Upper lobe of left lung (tissue), 6 donors: ENCODE measurements at places on chromosomes 3 and 15.

DNA sequence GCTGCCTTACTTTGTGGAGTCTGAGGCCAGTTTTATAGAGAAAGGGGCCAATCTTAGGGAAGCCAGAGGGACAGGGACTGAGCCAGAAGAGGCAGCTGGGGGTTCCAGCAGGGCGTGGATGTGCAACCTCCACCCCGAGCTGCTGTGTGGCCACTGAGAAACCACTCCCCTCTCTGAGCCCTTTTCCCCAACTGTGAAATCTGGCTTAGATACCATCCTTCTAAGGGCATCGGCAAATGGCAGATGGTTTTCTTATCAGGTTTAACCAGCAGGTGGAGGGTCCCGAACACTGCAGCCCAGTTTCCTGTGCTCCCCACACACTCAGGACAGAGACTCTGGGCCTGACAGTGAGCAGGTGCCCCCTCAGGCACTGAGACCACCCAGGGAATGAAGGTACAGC lies 55.8 kb upstream of the SLC6A6 start:
- no peak for DNase-seq

DNA sequence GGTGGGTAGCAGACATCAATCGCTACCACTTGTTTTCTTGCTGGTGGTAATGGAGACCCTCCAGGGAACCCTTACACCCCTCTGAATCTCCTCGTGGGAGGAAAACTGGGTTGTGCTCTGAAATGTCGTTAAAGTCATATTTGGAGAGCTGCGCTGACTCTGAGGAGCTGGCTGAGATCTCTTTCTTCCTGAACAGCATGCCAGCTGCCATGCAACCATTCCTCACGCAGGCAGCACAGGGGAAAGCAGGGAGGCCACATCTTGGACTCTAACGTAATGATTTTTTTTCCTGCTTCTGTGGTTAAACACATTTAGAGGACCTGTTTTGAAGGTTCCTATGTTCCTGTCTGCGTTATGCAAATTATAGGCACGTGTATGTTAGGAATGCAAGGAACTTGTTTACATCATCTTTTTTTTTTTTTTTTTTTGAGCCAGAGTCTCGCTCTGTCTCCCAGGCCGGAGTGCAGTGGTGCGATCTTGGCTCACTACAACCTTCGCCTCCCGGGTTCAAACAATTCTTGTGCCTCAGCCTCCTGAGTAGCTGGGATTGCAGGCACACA lies 156.7 kb downstream of the TJP1 start:
- DNase-seq: no peak

- peak; percentile 86 for DNase-seq
Observed at GRCh38 chr15:66842710-66843441, 140.8 kb downstream of the SMAD6 start.

DNA sequence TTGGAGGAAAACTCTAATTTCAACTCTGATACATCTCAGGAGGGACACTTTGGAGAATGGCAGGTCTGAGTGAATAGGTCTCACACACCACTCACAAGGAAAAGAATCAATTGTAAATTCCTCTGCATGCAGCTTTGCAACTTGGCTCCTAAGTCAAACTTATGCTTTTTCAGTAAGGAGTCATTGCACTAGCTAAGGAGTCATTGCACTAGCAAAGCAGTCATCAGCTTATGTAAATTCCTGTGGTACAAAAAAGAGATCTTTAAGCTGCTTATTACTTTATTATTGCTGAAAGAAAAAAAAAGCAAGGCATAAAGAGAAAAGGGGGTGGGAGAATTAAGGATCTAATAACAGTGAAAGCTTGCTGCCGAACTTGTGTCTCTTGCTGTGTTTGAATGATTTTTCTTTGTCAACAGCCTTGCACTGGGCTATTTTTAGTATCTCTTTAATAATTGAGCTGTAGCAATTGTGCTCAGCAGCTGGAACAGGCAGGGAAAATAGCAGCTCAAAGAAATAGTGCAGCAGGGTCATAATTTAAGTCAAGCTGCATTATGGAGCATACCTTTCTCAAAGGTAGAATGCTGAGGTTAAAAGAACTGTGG lies 154.3 kb upstream of the ARPP21 start:
- DNase-seq: no peak

DNA sequence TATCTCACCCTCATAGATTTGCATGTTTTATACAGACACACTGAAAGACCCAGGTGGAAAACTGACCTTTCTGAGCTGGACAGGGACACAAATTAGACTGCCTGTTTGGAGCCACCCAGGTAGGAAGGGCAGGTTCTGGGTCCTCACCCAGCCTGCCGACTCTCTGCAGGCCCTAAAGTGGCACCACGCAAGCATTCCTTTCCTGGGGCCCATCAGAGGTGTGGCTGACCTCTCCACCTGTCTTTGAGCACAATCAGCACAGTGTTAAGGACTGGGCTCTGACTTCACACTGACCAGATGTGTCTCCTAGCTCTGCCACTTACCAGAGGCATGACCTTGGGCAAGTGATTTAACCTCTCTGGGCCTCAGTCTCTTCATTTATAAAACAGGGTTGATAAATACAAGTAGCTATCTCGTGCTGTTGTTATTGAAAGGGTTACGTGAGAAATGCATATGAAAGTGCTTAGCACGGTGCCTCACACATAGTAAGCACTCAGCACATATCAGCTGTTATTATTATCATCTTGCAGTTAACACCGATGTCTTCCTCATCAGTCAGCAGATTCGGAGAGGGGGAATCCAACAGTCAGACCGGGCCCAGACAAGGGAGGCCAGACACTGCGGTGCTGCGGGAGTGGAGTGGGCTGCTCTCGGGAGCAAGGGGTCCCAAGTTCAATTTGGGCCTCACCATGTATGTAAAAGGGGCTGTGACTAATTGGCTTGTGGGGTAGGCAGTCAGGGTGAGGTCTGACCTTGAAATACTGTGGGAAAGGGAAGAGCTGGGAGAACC lies 2.0 kb upstream of the TBC1D2B start:
- peak; percentile 68 for DNase-seq

DNA sequence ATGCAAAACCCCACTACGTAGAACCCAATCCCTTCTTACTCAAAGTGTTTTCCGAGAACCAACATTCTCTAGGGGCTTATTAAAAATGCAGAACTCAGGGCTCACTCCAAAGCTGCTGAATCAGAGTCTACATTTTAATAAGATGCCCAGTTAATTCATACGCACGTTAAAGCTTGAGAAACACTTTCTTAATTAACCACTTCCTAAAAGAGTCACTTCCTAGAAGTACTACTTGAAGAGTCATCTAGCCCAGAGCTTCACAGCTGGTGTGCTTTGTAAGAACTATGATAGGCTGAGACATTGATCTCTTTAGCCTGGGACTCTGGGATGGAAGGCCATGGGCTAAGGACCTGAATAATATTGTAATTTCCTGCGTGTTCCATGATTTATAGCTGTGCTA lies 9.0 kb downstream of the COL6A5 start:
- DNase-seq: no peak

GRCh38 chr15:64536244-64536836 lies 76.0 kb downstream of the ZNF609 start:
- no peak for DNase-seq

GRCh38 chr3:47504113-47504512 lies 9.4 kb downstream of the ELP6 start:
- DNase-seq: no peak

GRCh38 chr15:44385344-44385942 lies 42.0 kb upstream of the CTDSPL2 start:
- no peak for DNase-seq

DNA sequence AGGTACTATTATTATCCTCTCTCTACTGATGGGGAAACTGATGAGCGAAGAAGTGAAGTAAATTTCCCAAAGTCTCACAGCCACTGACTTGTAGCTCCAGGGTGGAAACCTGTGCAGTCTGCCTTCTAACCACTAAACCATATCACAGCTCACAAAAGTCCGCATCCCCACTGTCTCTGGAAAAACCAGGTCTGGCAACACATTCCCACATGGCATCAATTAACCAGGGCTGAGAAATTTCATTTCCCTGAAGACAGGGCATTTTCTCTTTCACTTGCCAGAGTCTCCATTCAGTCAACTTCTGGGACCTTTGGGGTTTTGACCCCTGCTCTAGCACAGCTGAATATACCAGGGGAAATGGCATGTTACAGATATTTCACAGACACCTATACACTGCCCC lies 26.5 kb downstream of the FBXO40 start:
- DNase-seq: no peak

GRCh38 chr3:192655040-192655439 lies 72.3 kb downstream of the FGF12 start:
- DNase-seq: no peak

- DNase-seq: no peak
Observed at GRCh38 chr3:125512135-125512920, 7.7 kb downstream of the SNX4 start.

DNA sequence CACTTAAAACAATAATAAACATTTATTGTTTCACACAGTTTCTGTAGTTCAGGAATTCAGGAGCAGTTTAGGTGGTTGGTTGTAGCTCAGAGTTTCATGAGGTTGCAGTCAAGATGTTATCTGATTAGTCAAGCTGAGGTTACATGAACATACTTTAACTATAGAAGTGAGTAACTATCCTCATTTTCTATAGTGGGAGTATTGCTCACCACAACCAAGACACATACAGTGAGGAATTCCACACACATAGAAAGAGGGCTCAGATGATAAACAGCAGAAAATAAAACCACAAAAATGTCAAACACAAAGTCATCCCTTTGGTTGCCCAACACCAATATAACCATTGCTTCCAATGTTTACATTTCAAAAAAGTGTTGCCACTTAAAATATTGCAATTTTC lies 13.6 kb downstream of the SCN11A start:
- no peak for DNase-seq

DNA sequence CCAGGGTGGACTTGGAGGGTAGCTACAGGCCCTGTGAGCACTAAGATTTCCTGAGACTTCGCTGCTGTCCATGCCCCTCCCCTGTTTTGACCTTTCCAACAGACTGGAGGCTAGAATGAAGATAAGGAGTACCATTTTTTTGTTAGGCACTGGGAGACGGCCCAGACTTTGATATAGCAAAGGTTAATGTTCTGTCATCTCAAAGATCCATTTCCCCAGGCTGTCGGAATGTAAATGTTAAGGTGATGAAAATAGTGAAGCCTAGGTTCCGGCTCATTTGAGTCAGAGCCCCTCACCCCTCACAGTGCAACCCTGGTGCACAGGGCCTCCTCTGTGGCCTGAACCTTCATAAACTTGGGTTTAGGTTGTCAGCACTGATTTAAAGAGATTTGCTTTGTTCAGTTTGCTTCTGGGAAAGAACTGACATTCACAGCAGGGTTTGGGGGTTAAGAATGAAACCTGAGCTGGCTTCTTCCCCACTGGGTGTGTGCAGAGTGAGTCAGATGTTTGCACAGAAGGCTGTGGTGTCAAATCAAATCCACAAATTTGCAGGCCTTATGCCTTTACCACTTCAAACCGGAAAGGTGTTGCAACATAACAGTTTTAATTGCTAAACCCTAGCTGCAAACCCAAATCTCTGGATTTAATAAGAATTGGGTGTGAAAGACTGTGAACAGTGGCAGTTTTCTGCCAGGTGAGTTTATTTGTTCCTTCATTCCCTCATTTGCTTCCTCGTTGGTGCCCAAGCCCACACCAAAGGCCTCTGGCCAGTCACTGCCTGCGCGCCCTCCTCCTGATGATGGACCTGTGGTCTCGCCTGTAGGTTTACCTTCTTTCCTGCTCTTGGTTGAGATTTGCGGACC lies 20.6 kb upstream of the KCTD6 start:
- peak; percentile 73 for DNase-seq

- DNase-seq: no peak
Observed at GRCh38 chr3:13070391-13071070, 2.7 kb downstream of the IQSEC1 start.

DNA sequence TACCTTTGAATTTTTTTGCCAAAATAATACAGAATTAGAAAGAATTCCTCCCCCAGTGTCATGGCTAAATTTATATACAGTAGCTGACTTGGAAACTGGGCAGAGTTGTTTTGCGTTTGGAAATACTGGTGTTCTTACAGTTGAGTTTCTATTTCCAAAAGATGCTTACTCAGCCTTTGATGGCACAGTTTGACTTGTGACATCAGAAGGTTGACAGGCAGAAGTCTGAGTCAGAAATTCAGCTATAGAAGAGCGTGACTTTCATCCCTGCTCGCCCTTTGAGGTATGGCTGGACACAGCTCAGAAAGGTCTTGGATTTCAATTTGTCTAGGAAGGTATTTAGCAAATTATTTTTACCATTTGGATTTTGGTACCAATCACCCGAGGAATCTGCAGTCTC lies 175.8 kb downstream of the VGLL4 start:
- DNase-seq: no peak

DNA sequence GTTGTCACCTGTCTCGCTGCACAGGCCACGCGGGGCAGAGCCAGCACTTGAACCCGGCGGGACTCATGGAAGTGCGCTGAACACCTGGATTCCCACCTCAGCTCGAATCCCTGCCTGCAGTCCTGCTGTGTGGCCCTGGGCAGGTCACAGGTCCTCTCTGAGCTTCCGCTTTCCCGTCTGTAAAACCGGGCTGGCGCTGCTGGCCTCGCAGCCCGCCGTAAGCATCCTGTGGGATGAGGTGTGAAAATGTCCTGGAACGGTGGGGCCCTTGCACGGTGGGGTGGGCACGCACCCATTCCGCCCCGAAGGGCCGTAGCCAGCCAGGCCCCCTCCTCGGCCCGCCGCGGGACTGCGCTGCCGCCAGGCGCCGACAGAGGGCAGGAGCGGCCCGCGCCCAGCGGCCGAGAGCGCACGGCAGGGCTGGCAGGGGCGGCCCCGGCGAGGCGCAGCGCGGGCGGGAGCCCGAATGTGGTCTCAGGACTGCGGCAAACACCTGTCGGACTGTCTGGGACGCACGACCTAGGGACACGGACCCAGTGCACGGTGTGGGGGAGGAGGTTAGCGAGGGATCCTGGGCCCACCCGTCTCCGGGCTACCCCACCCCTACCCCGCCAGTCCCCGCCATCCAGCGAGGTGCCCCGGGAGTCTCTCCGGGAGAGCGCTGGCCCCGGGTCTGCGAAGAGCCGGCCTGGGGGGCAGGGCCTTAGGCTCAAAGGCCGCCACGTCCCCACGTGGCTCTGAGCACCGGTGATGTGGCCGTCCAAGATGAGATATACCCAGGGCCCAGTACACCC lies 40.4 kb downstream of the DNAJB8 start:
- DNase-seq: peak; percentile 94

DNA sequence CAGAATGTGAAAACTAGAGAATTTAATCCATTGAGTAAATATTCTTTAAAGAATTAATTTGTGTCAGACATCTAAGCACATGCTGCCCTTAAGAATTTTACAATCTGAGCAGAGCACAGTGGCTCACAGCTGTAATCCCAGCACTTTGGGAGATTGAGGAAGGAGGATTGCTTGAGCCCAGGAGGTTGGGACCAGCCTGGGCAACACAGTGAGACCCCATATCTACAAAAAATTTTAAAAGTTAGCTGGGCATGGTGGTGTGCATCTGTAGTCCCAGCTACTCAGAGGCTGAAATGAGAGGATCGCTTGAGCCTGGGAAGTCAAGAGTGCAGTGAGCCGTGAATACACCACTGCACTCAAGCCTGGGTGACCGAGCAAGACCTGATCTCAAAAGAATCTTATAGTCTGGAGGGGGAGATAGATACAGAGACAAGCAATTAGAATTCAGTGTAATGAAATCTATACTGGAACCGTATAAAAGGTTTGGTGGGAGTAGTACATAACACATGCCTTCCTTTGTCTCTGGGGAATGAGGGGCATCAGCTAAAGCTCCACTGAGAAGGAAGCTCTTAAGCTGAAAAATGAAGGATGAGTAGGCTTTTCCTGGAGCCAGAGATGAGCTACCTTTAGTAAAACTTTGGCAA lies 21.2 kb downstream of the ATP11B start:
- DNase-seq: no peak
